ENCODE measurements at places on chromosomes 5 and 9.

GRCh38 chr5:95533106-95533505 lies 21.7 kb downstream of the SKIC3 start:
- DNase-seq: no peak

- DNase-seq: no peak
These were observed 49.5 kb upstream of the ALDH1B1 start for GRCh38 chr9:38343037-38343436.

DNA sequence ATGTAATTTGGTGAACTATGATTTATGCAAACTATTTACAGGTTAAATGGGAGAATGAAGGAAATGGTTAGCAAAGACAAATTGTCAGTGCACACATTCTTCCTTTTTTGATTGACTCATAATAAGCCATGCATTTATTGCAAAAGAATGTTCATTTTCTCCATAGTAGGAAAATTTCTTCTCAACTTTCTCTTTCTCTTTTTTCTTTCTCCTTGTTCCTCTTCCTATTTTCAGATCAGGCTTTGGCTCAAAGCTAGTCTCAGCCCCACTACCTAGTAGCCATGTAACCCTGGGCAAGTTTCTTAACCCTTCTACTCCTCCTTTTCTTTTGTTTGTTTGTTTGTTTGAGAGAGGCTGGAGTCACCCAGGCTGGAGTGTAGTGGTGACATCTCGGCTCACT lies 156.6 kb downstream of the PIK3R1 start:
- no peak for DNase-seq

DNA sequence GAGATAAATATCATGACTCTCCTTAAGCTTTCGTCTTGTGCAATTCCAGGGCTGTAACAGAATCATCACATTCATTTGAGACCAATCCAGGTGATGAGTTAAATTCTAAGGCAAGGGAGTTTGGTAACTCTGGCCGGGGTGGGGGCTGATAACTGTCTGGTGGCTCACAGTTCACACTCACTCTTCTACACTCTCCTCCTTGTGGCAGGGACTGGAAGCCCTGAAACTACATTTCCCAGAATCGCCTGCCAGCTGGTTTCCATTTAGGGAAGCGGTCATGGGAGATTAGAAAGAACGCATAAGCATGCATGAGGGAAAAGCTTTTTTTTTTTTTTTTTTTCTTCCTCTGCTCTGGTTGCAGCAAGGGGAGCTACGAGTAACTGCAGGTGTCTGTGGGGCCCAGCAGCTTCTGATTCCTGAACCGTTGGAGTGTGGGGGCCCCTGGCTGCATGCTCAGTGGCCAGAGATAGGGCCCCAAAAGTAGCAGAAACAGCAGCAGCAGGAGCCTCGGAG lies 154.8 kb upstream of the TBC1D2 start:
- peak; percentile 69 for DNase-seq

All from BJ (cell line).